ENCODE measurements at places on chromosomes 4 and X.

GRCh38 chrX:107831071-107831730, 5.5 kb downstream of the MID2 start:
- DNase-seq, result no peak

GRCh38 chr4:126547352-126547751, 1085.4 kb upstream of the INTU start:
- no peak for DNase-seq

DNA sequence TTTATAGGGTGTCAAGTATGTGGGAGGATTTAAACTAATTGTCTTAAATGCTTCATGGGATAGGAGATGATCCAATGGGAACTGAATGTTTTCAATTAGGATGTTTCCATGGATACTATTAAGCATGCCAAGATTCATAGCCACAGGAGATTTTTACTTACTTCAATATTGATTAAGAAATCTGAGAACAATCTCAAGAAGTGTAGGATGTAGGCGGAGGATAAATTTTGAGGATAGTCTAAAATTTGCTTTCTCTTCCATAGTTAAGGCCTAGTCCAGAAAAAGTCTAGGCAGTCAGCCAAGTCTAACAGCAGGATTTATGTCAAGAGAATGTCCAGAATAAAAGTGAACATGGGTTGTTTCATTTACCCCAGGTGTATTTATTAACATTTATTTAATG, 32.8 kb downstream of the REPS2 start:
- no peak for DNase-seq

DNA sequence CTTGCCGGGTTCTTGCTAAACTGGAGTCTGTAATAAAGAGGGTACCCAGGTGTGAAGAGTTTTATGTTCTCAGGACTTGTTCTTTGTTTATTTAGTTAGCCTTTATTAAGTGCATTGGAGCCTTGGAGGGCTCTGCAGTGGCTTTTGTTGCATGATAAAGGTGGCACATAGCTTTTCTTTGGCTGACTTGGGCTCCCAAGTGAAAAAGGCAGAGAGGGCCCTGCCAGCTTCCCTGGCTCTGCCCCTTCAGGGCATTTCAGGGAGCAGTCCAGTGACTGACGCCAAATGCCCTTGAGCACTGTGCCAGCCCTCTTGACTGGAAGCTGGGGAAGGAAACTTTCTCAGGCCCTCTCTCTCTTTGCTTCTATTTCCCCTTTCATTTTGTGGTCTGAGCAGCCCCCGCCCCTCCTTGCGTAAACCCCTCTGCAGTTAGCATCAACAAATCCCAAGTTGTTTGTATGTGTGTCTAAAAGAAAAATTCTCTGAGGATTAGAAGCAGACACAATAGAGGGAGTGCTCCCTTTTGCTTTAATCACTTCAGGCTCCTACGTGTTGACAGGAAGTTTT, 152.2 kb downstream of the NHS start:
- no peak for DNase-seq

DNA sequence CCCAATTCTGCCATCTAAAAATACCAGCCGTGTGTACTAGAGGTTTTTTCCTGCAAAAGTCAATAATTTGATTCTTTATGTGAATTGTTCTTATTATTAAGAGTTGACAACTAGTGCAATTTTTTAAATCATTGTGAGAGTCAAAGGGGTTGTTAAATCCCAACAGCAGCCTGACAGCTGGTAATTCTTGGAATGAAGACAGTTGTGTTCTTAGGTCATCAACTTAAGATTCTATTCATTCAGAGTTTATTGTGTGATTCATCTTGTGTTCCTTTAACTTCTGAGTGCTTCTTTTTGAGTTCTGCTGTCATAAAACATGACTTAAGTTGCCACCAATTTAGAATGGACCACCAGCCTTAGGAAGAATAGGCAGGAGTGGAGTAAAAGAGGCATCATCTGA, 329.0 kb downstream of the NAF1 start:
- DNase-seq, result no peak

GRCh38 chr4:153127760-153128494, 76.3 kb upstream of the TRIM2 start:
- peak; percentile 40 for DNase-seq

GRCh38 chr4:109368661-109369060, 65.0 kb upstream of the SEC24B start:
- DNase-seq, result no peak

- peak; percentile 20 for DNase-seq
Observed at GRCh38 chr4:40055863-40056715, 561 bp upstream of the N4BP2 start.

GRCh38 chrX:134626434-134626833, 31.8 kb downstream of the PLAC1 start:
- DNase-seq, result no peak

GRCh38 chr4:159410891-159411290, 308.0 kb downstream of the RAPGEF2 start:
- DNase-seq, result no peak

DNA sequence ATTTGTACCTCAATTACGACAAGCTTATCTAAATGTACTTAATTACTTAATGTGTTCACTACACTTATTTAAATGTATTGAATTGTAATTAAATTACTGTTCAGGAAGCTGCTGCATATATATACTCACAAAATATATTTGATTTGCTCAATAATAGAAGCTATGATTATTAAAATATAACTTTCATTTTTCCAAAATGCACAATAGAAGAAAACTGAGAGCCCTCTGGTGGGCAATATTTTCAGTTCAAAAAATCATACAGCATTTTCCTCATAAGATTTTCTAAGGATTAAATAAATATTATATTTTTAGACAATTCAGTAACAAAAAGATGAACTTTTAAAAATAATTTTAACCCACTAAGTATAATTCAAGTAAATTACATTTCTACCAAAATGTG, 217.3 kb downstream of the DKK2 start:
- no peak for DNase-seq

- no peak for DNase-seq
Observed at GRCh38 chr4:1045595-1046201, 34.3 kb downstream of the FGFRL1 start.

- no peak for DNase-seq
Observed at GRCh38 chrX:39677978-39678791, 419.6 kb downstream of the BCOR start.

DNA sequence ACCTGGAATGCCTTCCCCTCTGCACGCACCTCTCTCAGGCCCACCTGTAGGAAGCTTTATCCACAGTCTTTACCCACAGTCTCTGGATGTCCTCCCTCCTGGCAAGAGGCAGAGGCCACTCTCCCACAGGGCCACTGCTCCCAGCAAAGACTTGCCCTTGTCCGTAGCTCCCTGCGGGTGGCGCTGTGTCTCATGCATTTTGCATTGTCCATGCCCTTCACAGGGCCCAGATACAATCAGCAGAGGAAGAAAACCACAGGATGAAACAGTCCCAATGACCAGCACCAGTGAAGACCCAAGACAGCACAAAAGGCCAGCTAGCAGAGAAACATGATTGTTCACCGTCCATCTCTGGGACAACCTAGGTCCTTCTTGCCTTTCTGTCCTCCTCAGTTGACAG, 2.1 kb upstream of the NSG1 start:
- no peak for DNase-seq

DNA sequence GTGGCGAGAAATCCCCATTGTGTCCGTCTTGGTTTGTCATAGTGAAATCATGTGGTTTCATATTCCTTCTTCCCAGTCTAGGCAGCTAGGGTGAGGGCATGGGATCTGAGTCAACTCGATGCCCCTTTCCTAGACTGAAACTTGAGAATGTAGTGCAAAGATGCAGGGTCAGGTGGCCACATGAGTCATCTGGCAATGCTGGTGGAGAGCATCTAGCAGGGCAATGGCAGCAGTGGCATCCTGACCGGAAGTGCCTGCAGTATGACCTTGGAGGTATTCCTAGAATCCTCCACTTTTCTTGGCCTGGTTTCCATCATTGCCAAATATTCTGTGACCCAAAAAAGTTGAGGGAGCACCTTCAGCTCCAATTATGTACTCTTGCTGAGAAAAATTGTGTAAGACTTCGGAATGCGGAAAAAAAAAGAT, 39.1 kb upstream of the TMEM184C start:
- no peak for DNase-seq

GRCh38 chr4:41209187-41209586, 5.2 kb downstream of the APBB2 start:
- DNase-seq, result no peak

- DNase-seq, result no peak
Observed at GRCh38 chr4:76546759-76547742, 112.0 kb downstream of the SHROOM3 start.

- no peak for DNase-seq
Observed at GRCh38 chr4:17283832-17284231, 228.1 kb downstream of the QDPR start.

GRCh38 chrX:38895775-38896174, 94.5 kb downstream of the MID1IP1 start:
- no peak for DNase-seq

DNA sequence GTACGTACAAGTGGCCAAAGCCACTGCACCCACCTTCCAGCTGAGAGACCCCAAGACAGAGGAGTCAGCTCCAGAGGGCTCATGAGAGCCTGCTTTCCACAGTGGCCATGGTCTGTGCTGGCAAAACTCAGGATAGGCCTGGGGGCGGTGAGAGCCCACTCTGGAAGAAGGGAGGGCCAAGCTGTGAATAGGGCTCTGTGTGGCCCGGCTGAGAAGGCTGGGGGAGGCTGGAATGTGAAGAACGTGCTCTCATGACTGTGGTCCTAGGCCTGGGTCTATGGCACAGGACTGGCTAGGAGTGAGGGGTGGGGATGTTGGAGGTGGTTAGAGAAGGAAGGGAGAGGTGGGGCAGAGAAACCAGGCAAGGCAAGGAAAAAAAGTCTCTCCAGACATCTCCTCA, 13.3 kb downstream of the STARD8 start:
- no peak for DNase-seq

DNA sequence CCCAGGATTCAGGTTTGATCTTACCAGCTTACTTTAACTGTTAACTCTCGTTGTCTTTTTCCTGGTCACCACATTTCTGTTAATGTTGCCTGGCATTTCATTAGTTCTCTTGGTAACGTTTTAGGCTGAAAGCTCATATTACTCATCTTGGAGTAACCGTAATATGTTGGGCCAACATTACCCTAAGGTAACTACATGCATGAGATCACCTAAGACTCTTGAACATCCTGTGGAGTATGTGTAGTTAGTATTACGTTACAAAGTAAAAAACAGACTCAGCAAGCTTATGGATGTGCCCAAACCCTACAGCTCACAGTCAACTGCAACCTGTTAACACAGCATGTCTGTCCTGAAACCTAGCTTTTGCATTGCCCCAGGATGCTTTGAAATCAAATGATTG, 203.3 kb upstream of the HS3ST1 start:
- no peak for DNase-seq

GRCh38 chr4:74757136-74757535, 37.2 kb downstream of the BTC start:
- no peak for DNase-seq

DNA sequence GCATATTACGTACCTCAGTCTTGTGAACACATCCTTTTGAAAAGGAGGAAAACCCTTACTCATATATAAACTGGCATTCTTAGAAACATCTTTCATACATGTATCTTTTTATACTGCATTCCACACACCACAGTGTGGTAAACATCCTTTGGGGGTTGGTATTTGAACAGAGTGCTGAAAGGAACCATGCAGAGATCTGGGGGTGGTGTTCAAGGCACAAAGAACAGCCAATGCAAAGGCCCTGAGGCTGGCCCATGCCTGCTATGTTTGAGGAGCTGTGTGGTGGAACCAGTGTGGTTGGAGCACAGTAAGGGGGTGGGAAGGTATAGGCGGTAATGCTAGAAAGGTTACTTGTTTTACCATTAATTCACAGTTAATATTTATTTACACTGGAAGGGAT, 2.0 kb downstream of the ELK1 start:
- DNase-seq, result no peak

DNA sequence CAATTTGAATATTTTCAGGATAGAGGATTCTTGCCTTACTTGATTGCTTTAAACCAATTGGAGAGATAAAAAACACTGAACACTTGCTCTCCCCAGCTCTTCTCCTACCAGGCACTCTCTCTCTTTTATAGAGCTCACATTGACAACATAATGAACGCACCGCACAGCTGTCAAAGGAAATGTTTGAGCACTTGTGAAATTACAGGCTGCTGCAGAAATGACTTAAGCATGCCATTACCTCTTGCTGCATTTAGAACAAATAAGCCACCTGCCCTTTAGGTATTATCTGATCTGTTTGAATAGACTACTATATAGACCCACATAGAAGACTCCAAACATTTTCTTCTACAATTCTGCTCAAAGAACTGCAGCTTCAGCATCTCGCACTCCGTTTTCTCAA, 227.7 kb downstream of the C4orf33 start:
- DNase-seq, result no peak

- DNase-seq, result no peak
Observed at GRCh38 chrX:11105080-11105479, 6.1 kb upstream of the HCCS start.

DNA sequence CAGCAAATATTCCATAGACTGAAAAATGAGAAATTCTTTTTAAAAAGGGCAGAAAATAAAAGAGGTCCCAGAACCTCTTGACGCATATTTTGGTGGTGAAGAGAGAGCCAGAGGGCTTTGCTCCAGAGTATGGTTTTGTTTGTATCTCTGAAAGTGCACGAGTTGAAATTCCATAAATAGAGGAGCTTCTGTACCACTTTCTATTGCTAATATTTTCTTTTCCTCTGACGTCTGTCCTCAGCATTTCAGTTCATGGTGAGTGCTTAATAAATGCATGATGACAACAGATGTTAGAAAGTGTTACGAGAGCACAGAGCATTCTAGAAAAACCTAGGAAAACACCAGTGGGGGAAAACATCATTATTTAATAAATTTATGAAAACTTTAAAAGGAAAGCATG, 145.6 kb downstream of the AMELX start:
- no peak for DNase-seq

- DNase-seq, result no peak
Observed at GRCh38 chrX:65671966-65672365, 4.5 kb downstream of the MSN start.

DNA sequence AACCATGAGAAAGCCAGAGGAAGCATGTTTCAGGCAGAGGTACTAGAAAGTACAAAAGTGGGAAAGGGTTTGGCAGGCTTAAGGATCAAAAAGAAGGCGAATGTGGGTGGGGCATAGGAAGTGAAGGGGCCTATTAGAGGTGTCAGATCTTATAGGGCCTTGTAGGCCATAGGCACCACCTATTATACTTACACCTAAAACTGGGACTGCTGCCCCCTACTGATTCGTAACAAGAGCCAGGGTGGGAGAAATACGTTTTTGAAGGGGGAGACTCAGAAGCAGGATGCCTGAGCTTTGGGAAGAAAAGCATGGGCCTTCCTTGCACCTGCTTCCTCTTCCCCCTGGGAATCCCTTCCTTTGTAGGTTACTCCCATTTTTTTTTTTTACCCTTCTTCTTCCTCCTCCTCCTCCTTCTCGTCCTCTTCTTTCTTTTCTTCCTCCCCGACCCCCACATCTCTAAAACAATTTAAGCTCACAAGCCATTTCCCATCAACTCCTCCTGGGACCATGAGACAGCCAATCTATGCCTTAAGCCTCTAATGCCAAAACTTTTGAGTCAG, 40.7 kb upstream of the GPC3 start:
- no peak for DNase-seq

DNA sequence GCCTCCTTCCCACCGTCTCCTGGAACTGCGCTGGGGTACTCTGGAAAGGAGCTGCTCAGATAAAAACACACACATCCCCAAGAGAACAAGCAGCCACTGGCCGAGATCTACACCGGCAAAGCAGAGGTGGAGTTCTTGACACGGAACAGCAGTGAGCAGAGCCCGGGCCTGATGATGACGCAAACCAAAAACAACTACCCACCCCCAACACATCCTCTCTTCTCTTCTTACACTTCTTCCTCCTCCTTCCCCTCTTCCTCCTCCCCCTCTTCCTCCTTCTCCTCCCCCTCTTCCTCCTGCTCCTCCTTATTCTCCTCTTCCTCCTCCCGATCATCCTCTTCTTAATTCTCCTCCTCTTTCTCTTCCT, 4.6 kb downstream of the PNMA5 start:
- DNase-seq, result no peak

All from GM18507 (cell line).